ENCODE measurements at places on chromosomes 2 and 18.

- DNase-seq = no peak
- no peak overlapping the region for H3K4me3 ChIP-seq
- H3K4me1 ChIP-seq = peaks cover 2% of the 10 kb centered on the region
These were observed 31.2 kb downstream of the TTN start for GRCh38 chr2:178775975-178776374.

GRCh38 chr2:20450201-20450999 is 3.5 kb downstream of the RHOB start:
- no peak overlapping the region for H3K27ac ChIP-seq
- H3K4me1 ChIP-seq = peaks cover 11% of the 10 kb centered on the region
- H3K36me3 ChIP-seq = peaks cover 2% of the 10 kb centered on the region
- peaks cover 14% of the 10 kb centered on the region for H3K27me3 ChIP-seq
- no peak overlapping the region for H3K4me3 ChIP-seq

DNA sequence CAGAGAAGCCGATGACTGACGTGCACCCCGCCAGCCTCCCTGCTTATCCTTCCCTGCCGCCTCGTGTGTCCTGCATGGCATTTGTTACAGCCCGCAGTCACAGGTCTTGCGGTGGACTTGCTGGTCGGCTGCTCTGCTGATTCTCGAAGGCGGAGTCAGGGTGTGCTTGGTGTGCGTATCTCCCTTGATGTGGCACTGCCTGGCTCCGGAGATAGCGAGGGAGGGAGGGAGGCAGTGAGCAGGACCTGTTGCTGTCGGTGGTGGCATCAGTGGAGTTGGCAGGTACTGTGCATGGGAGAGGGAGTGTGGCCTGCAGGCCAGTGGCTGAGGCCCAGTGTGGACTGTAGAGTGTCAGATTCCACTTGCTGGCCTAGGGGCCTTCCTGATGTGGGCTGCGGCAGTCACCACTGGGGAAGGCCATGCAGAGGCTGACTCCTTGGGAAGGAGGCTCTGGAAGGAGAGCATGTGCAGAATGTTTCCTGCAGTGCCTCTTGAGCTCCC is 198.9 kb downstream of the AGAP1 start:
- H3K4me1 ChIP-seq = no peaks in the 10 kb centered on the region
- no peak overlapping the region for H3K4me3 ChIP-seq
- no peaks in the 10 kb centered on the region for H3K36me3 ChIP-seq
- DNase-seq = no peak
- peaks cover 12% of the 10 kb centered on the region for H3K27me3 ChIP-seq
- no peak overlapping the region for H3K27ac ChIP-seq

GRCh38 chr2:235543128-235543750 is 49.4 kb downstream of the AGAP1 start:
- no peak overlapping the region for H3K27ac ChIP-seq
- H3K4me1 ChIP-seq = no peaks in the 10 kb centered on the region
- no peak overlapping the region for H3K4me3 ChIP-seq

- no peaks in the 10 kb centered on the region for H3K36me3 ChIP-seq
- no peak overlapping the region for H3K4me3 ChIP-seq
- H3K27ac ChIP-seq = peak overlapping the region; percentile 55
These were observed 253.1 kb upstream of the PXDN start for GRCh38 chr2:1997409-1997808.

DNA sequence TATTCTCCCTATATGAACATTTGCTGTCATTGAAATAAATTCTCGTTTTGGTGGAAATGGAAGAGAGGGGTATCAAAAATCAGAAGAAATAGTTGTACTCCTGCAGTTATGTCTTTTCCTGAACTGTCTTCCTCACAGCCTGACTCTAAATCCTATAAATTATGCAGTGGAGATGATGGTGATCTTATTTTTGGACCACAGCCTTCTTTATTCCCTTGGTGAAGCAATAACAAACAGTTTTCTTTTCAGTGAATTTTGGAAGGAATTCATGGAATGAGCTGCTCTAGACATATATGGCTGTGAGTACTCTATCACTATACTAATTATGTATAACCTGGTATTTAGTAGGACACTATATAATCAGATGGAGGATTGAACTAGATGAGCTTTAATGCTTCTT is 1.7 kb upstream of the SLC25A12 start:
- H3K27me3 ChIP-seq = peaks cover 1% of the 10 kb centered on the region
- no peak overlapping the region for H3K4me3 ChIP-seq
- H3K27ac ChIP-seq = no peak overlapping the region
- no peaks in the 10 kb centered on the region for H3K36me3 ChIP-seq

DNA sequence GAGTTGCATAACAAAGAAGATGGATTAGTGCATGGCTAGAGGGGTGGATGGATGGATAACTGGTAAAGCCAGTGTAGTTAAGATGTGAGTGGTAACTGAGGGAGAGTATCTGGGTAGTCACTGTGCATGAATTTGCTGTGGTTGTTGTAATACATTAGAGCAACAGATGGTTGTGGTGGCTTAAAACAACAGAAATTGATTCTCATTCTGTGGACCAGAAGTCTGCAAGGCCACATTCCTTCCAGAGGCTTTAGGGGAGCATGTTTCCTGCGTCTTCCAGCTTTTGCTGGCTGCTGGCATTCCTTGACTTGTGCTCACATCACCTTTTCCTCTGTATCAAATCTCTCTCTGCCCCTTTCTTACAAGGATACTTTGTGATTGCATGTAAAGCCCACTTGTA is 155.4 kb downstream of the ASB1 start:
- no peak overlapping the region for H3K4me3 ChIP-seq
- DNase-seq = no peak

DNA sequence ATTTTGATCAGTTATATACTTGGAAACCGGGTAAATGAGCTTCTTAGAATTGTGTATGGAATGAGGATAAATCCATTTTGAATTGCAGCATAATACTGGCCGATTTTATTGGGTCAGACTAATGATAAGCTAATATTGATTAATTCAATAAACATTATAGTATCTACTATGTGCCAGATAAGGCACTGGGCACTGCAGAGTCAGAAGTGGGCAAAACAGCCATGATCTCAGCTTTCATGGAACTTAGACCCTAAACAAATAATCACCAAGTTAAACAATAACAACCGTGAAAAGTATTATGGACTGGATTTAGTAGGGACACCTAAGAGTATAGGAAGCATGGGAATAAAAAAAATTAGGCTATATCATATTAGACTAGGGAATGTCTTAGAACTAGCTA is 297.0 kb upstream of the PKDCC start:
- H3K4me1 ChIP-seq = no peaks in the 10 kb centered on the region
- H3K36me3 ChIP-seq = no peaks in the 10 kb centered on the region
- H3K27me3 ChIP-seq = peaks cover 7% of the 10 kb centered on the region
- H3K4me3 ChIP-seq = no peak overlapping the region
- H3K27ac ChIP-seq = no peak overlapping the region
- no peak for DNase-seq

- no peaks in the 10 kb centered on the region for H3K27me3 ChIP-seq
- H3K36me3 ChIP-seq = no peaks in the 10 kb centered on the region
- no peak for DNase-seq
- no peak overlapping the region for H3K4me3 ChIP-seq
These were observed 51.0 kb downstream of the SETBP1 start for GRCh38 chr18:44731530-44732237.

- peaks cover 13% of the 10 kb centered on the region for H3K4me1 ChIP-seq
- no peak for DNase-seq
- no peak overlapping the region for H3K27ac ChIP-seq
- no peak overlapping the region for H3K4me3 ChIP-seq
- no peaks in the 10 kb centered on the region for H3K36me3 ChIP-seq
These were observed 31.8 kb downstream of the HDAC4 start for GRCh38 chr2:239368906-239369552.

DNA sequence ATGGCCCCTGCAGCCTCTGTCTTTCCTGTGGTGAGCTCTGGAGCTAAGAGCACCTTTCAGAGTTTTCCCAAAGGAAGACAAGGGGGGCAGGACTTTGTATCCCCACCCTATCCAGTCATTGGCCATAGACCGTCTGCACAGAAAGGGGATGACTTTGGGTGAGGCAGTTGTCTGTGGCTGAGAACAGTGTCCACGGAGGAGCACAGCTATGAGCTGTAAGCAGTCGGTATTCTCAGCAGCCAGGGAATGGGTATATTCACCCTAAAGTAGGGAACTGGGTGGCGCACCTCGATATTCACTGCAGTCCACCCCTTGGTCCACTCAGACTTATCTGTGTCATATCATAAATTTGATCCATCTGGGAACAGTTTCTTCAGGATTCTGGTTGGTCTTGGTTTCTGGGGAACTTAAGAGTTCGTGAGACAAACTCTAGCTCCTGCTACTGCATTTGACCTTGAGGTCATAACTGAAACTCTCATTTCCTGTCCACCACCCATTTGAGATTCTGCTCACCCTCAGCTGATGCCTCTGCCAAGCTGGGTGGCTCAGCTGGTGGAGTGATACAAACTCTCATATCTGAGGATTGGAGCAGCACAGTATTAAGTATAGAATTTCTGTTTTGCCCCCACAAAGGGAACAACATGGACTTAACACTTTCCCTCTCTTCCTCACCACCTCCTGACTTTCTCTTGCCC is 45.2 kb upstream of the SCG2 start:
- H3K4me1 ChIP-seq = no peaks in the 10 kb centered on the region
- peaks cover 3% of the 10 kb centered on the region for H3K27me3 ChIP-seq
- no peaks in the 10 kb centered on the region for H3K36me3 ChIP-seq
- H3K27ac ChIP-seq = no peak overlapping the region

DNA sequence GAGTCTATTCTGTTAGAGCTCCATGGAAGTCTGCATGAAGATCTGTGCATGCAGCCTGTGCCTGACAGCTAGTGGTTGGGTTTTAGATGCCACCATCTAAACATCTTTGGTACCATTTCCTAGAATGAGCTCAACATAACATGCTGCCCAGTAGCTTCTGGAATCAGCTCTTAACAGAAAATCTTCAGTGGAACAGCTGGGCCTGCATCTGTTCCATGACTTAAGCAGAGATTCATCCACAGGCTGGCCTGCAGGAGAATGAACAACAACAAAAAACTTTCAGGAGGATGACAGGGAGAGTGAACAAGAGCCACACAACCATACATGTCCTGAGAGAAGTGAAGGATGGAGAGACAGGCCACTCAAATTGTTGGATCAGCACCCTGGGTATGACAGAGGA is 316.6 kb downstream of the RDH14 start:
- no peak for DNase-seq
- H3K4me1 ChIP-seq = no peaks in the 10 kb centered on the region
- H3K27me3 ChIP-seq = peaks cover 3% of the 10 kb centered on the region
- no peaks in the 10 kb centered on the region for H3K36me3 ChIP-seq

DNA sequence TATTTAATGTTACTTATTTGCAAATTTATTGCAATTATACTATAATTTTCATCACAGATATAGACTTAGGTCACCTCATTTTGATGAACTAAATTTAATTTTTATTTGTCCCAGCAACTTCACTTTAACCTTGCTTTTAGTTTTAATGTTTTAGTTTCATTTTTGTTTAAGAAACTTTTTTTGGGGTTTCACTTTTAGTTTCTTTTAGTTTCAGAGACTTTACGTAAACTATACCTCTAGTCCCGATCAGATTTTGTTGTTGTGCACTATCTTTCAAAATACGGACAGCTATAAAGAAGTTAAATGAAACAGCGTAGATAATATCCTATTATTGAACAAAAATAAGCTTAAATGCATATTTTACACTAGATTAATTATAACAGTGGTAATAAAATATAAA is 460.5 kb downstream of the ERBB4 start:
- no peaks in the 10 kb centered on the region for H3K36me3 ChIP-seq
- H3K4me1 ChIP-seq = no peaks in the 10 kb centered on the region
- no peak for DNase-seq
- no peaks in the 10 kb centered on the region for H3K27me3 ChIP-seq
- H3K4me3 ChIP-seq = no peak overlapping the region

DNA sequence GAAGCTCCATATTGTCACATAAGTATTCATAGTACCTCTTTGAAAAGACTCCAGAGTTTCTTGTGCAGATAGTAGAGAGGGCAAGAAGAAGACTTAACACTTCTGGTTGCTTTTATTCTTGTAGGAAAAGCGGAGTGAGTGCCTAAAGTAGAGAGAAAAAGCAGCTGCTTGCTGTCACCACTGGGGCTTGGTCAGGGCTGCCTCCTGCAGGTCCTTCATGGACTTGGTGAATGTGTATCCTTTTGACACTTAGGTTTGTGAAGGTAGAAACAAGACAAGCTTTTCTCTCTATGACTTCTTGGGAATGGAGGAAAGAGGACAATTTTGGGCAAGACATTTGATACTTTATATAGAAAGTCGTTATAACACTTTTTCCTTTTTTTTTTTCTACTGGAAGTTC is 312.8 kb upstream of the FANCL start:
- no peaks in the 10 kb centered on the region for H3K36me3 ChIP-seq
- DNase-seq = no peak
- no peak overlapping the region for H3K27ac ChIP-seq
- no peaks in the 10 kb centered on the region for H3K4me1 ChIP-seq
- H3K4me3 ChIP-seq = no peak overlapping the region

DNA sequence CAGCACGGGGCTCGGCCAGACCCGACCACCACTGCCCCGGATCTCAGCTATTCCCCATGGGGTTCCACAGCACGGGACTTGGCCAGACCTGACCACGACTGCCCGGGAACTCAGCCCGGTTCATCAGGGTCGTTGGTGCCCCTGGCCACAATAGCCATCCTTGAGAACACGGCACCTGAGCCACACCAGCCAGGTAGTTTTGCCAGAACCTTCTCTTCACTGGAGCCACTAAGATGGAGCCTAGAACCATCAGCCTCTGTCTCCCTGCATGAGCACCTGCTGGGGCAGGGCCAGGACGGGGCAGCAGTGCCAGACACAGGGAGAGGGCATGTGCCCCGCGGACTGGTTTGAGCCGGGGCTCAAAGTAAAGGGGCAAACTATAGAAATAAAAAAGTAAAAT is 11.4 kb upstream of the KCNG2 start:
- H3K36me3 ChIP-seq = no peaks in the 10 kb centered on the region
- no peak for DNase-seq
- peaks cover under 1% of the 10 kb centered on the region for H3K4me1 ChIP-seq
- no peak overlapping the region for H3K4me3 ChIP-seq
- no peak overlapping the region for H3K27ac ChIP-seq
- peaks cover 46% of the 10 kb centered on the region for H3K27me3 ChIP-seq

DNA sequence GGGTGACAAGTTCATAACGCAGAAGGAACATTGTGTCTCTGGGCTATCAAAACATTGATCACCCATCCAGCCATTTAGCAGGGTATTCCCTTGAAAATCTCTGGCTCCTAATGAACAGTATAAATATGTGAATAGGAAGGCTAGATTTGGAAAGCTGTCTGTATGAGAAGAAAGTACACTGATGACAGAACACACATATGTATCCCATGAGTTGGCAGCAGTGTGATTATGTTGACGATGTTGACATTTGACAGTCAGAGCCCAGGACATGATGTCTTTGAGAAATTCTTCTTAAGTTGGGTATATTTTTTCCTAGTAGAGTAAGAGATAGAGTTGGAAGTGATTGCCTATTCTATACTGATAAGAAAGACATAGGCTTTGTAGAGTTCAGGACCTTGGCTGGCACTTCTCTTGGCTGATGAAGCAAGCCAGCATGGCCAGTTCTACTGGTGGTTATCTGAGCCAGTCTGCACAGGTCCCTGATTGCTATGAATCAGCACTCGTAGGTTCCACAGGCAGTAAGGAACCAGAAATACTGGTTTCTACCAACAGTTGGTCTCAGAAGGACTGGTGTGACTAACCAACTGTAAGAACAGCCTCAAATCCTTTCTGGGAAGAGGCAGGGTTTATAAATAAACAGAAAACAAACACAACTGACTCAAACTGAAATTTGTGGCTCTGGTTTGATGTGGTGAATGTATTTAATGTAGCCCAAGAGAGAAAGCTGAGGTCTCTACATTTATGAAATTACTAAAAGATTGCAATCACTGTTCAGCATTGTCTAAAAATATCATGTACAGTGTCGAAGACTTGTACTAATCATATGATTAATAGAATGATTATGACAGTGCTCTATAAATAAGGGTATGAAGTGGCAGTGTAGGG is 43.9 kb upstream of the RAPH1 start:
- H3K36me3 ChIP-seq = no peaks in the 10 kb centered on the region
- no peaks in the 10 kb centered on the region for H3K4me1 ChIP-seq
- no peaks in the 10 kb centered on the region for H3K27me3 ChIP-seq
- DNase-seq = no peak
